ENCODE measurements at places on chromosomes 3 and 15. TPM values are rescaled to one million over a fixed set of nuclear protein-coding genes. Genes with fewer than 3 reads are reported as not detected.

GRCh38 chr3:34599595-34599994 is 801.2 kb downstream of the PDCD6IP start:
- no peak for DNase-seq

DNA sequence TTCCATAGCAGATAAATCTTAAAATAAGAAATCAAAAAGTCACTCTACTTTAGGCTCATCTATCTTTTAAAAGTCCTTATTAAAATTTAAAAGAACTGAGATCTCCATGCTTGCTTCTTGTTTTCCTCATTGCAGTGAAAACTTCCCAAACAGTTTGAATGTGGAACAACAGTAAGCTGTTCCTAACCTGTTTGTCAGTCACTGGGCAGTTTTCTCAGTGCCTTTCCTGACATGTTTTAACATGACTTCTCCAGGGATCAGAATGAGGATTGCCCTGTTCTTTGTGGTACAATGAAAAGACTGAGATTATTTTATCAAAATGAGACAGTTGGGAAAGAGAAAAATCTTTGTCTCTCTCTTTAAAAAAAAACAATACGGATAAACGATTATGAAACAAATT is 774 bp downstream of the GPR87 start:
- DNase-seq = no peak

GRCh38 chr15:66907826-66908743 is 157.3 kb upstream of the SMAD3 start:
- DNase-seq = no peak

- DNase-seq = no peak
Observed at GRCh38 chr3:187808527-187808895, 63.2 kb upstream of the BCL6 start.

- no peak for DNase-seq
Observed at GRCh38 chr3:17179381-17180205, 294.8 kb downstream of the PLCL2 start.

OR5H6 gene
- polyA plus RNA-seq = not detected

DNA sequence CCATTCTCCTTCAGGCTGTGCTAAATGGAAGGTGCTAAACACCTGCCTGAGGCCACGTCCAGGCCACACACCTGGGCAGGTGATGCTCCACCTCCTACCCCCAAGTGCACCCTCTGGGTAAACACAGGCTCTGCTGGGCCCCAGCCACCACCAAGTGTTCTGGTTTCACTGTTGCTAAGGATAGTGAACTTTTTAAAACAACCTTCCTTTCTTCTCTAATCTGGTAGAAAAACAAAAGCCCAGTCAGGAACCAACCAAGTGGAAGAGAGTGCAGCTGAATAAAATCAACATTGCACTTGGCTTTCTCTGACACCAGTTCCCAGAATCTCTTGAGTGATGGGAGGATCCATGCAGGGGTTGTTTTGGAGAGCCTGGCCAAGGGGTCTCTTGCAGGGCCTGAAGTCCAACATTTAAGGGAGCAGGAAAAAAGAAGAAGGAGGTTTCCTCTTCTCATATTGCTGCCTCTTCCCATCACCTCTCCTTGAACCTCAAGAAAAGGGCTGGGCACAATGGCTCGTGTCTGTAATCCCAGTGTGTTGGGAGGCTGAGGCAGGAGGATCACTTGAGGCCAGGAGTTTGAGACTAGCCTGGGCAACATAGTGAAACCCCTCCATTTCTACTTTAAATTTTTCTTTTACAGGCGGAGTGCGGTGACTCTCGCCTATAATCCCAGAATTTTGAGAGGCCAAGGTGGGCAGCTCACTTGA is 26.2 kb upstream of the ATP13A3 start:
- DNase-seq = no peak

DNA sequence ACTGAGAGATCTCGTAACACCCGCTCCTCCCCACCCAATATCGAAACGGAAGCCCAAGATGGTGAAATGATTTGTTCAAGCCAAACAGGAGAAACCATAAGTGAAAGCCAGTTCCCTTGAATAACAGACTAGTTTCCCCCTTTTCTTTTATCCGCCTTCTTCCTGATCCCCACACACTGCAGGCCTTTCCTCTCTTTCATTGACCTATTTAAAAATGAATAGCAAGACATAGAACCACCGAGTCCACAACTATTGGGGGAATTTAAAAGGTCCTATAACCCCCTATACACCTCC is 382 bp upstream of the COX17 start:
- DNase-seq = no peak

DNA sequence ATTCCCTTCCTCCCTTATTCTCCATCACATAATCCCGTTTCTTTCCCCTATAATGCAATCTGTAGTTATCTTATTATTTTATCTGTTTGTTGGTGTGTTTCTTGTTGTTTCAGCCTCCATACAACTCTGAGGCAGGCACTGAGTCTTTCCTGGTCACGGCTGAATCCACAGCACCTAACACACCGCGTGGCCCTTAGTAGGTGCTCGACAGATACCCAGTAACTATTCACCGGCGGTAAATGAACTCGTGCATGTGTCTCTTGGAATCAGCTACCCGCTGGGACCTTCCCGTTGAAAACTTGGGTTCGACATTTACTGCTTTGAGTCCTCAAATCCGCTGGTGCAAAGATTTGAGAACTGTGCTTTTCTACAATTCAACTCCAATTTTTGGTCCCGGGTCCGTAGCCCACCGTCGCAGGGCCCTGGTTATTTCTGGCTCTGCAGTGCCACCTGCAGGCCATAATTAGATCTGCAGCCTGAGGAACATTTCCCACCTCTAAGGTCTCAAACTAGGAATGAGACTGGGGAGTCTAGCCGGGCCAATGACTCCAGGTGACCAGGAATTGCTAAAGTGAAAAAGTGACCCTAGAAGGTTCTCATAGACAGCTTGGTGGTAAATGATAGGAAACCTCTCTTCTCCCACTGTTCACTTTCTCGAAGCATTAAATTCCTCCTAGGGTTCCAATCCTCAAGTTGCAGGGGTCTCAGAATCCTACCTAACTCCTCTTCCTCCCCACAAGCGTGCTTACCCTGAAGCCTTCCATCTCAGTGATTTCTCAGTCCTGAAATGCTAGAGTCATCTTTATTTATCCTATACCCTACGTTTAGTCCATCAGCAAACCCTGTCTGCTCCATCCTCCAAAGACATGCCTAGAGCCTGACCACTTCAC is 40.0 kb upstream of the TRH start:
- peak; percentile 49 for DNase-seq

DUOXA2 gene
- not detected for polyA plus RNA-seq
